ENCODE measurements at places on chromosomes 16 and 17.

DNA sequence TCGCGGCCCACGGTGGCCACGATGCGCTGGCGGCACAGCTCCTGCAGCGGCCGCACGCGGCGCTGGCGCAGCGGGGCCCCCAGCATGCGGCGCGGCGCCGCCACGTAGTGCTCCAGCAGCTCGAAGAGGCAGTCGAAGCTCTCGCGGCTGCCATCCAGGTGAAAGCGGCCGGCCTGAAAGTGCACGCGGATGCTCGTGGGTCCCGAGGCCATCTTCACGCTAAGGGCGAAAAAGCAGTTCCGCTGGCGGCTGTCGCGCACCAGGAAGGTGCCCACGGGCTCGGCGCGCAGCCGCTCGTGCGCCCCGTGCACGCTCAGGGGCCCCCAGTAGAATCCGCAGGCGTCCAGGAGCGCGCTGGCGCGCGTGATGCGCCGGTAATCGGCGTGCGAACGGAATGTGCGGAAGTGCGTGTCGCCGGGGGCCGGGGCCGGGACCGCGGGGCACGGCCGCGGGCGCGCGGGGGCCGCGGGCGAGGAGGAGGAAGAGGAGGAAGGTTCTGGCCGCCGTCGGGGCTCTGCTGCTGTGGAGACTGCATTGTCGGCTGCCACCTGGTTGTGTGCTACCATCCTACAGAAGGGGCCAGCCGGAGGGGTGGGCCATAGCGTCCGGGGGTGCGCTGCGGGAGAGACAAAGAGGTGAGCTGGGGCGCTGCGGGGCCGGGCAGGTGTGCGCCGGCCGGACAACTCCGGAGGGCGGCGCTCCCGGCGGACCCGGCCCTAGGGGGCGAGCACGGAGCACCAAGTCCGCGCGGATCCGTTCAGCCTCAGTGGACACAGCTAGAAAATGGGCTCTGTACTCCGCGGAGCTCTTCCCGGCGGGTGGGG is 879 bp downstream of the SOCS1 start:
- peak; percentile 56 for DNase-seq

DNA sequence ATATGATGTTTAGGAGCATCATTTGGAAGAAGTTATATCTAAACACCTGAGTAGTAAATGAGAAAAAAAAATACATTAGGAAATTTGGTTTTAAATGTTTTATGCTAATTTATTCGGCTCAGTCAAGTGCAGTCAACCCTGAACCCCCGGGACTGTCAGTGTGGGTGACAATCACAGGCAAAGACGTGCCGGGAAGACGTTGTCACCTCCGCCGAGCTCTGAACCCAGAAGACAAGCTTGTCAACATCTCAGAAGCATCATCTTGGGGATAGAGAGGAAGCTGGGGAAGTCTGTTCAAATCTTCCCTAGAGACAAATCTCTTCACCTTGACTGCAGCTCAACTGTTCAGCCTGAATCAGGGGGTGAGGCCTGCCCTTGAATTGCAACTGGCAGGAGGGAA is 159.7 kb downstream of the RBFOX3 start:
- DNase-seq: no peak

GRCh38 chr17:3799181-3799945 is 1.6 kb downstream of the ITGAE start:
- DNase-seq: no peak

DNA sequence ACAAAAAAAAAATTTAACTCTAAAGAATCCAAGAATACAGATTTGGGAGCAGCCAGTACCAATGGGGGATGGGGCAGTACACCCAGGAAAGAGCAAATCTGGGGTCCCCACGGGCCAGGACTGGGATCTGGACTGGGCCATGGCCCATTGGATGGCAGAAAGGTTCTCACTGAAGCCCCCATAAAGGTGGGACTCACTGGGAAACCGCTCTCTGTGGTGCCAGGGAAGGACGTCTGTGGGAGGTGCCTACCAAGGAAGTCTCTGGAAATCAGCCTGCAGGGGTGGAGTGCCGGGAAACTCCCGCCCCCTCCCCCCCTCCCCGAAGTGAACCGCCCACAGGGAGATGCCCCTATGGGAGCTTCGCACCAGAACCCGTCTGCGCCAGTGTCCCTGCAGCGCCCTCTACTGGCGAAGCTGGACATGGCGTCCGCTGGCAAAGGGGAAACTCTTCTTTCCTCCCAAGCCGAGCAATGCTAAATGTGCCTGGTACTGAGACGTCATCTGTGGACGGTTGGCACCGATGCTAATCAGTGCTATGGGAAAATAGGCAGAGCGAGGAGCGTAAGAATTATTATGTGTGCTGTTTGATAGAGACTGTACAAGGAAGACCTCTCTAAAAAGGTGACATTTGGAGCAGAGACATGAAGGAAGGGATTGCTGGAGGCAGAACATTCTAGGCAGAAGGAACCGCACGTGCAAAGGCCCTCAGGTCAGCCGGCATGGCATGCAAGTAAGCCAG is 671.1 kb downstream of the WWOX start:
- DNase-seq: peak; percentile 86

- DNase-seq: no peak
Measured at GRCh38 chr17:1621273-1621954, 7.2 kb downstream of the SLC43A2 start.

GRCh38 chr16:14448879-14449278 is 181.2 kb downstream of the PARN start:
- DNase-seq: no peak

DNA sequence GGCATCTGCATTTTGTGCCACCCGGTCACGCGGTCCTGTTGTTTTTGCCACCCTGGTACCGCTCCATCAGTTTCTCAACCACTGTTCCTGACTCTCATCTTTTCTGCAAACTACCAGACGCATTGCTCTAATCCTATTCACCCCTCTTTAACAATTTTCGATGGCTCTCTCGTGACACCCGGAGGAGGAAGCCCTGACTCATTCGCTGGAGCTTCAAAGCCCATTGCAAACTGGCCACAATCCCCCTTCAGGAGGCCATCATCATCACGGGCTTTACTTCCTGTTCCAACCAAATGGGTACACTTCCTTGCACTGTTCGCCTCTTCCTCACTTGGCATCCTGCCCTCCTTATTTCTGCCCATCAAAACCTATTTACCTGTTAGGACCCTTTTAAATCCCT is 155.3 kb downstream of the RGS9 start:
- DNase-seq: no peak

DNA sequence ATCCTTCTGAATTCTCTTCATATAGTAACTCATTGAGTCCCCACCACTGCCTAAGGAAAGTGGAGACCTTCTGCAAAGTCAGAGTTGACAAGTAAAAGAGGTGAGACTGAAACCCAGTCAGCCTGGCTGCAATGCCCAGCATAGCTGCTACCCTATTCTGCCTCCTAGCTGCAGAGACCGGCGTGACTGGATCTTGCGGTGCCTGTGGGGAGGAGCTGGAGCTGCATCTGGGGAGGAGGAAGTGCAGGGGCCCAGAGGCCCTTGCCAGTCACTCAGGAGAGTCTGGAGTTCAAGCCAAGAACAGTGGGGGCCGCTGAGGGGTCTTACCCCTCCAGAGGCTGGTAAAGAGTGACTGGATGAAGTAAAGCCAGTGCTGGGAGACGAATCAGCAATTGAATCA is 35.0 kb upstream of the ZNF423 start:
- no peak for DNase-seq

GRCh38 chr16:73420676-73421075 is 372.7 kb upstream of the ZFHX3 start:
- DNase-seq: no peak

DNA sequence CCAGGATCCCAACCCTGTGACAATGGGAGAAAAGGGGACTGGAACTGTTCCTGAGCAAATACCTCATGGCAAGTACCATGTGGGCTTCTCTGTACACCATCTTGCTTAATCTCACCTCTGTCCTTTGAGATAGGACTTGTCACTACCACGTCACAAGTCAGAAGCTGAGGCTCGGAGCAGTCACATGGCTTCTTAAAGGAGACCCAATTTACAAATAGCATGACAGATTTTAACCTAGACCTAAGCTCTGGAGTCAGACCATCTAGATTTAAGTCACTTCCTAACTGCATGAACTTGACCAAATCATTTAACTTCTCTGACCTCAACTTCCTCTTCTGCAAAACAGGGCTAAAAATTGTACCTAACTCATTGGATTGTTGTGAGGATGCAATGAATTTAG is 36.0 kb upstream of the CCL1 start:
- no peak for DNase-seq

- no peak for DNase-seq
Measured at GRCh38 chr17:48981927-48982539, 13.6 kb upstream of the GIP start.

- DNase-seq: no peak
Measured at GRCh38 chr16:35690413-35690812, 2231.0 kb downstream of the TP53TG3F start.

- peak; percentile 64 for DNase-seq
Measured at GRCh38 chr16:23408823-23409298, 44.1 kb downstream of the COG7 start.

- DNase-seq: no peak
Measured at GRCh38 chr17:35256629-35257028, 13.8 kb downstream of the SLFN5 start.

DNA sequence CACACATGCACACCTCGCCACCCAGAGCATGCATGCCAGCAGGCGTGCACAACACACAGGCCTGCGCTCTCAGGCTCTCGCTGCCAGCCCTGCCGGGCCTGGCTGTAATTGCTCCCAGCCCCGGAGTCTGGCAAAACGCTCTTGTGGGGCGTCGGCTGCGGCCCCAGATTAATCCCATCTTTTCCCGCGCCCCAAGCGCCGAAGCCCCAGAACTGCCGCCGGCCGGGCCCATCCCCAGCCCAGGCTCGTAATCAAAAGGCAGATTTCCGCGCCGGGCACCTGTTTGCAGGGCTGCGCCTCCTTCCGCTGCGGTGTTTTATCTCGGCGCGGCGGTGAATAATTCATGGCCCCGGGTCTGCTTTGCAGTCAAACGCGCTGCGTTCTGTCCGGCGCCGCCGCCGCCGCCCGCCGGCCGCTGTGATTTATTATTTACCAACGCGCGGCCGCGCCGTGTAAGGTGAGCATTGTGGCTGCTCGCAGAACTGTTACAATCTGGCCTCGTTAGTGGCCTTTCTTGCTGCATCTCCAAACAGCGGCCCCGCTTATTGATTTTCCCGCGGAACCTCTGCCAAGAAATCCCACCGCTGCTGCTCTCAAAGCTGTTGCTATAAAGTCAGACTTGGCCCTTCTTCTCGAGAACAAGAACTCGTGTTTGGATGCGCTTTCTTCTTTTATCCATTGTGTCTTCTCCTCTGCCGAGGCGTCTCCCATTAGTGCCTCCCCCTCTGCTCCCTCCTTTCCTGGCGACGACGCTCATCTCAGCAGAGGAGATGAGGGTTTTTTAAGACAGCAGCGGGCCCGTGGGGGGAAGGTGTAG is 126.1 kb downstream of the IRX5 start:
- DNase-seq: no peak

- DNase-seq: no peak
Measured at GRCh38 chr16:56457927-56458470, 6.6 kb downstream of the OGFOD1 start.

- DNase-seq: no peak
Measured at GRCh38 chr17:61160204-61160603, 239.4 kb upstream of the TBX2 start.

DNA sequence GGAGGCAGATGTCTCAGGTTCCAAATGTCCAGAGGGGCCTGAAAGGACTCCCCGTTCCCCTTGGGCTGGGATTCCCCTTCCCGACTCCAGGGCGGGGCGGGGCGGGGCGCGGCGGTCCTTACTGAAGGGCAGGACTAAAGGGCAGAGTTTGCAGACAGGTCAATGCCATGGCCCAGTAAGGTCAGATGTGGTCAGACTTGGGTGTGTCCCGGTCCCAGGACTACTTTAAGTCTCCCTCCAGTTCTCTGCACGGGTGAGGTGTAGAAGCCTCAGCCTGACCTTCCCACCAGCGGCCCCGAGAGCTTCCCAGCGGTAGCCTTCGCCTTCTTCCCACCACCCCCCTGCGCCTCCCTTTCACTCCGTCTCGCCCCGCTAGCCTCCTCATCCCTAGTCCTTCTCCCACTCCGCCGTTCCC is 532 bp downstream of the KDM6B start:
- peak; percentile 74 for DNase-seq

DNA sequence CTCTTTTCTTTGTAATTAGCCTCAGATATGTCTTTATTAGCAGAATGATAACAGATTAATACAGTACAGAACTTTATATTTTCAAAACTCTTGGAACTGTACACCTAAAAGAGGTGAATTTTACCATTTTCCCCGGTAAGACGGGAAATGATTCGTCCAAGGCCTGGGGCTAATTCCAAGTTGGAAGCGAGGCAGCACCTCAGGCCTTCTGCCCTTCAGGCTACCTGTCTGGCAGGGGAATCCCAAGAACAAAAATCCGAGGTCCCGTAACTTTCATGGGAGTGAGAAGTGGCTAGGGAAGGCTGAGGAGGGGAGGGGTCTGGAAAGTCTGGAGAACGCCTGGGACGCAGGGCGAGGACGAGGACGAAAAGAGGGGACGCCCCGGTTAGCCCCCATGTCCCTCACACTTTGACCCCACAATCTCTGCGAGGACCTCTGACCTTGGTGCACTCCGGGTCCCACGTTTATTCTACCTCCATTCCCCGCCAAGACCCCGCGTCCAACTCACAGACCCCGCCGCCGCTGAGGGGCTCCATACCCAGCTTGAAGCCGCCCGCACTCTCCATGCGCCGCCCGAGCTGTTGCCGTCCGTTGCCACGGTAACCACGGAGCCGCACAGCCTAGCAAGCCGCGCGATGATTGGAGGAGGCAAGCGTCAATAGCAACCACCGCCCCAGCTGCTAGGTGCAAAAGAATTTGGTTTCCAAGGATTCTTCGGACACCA is at the start of gene HYDIN:
TSS of gene HYDIN (minus strand) at position 601 of the 724 bp plus-strand sequence. CDS start 43,827 bp downstream, outside the sequence.
- DNase-seq: peak; percentile 49

- DNase-seq: peak; percentile 88
Measured at GRCh38 chr17:28552176-28552999, at the start of gene UNC119. Gene UNC119 (minus strand): TSS chr17:28552624. CDS start chr17:28552557, 67 bp downstream.

- DNase-seq: peak; percentile 75
Measured at GRCh38 chr17:18377437-18378204, at the start of gene EVPLL. Gene EVPLL (plus strand): TSS chr17:18377778. CDS start chr17:18380938, 3,160 bp downstream.

GRCh38 chr16:77788181-77789084 is at the start of gene VAT1L:
Gene VAT1L (plus strand): TSS chr16:77788564. CDS start chr16:77788683, 119 bp downstream.
- peak; percentile 53 for DNase-seq

Measured in Right ventricle myocardium superior (tissue), 1 donor.